IMR-90 (cell line): ENCODE measurements at places on chromosomes 6 and 20.

- peak; percentile 90 for DNase-seq
Observed at GRCh38 chr20:56443654-56444540, 24.5 kb upstream of the RTF2 start.

- DNase-seq: peak; percentile 98
Observed at GRCh38 chr6:82396964-82397751, 33.5 kb downstream of the TPBG start.

DNA sequence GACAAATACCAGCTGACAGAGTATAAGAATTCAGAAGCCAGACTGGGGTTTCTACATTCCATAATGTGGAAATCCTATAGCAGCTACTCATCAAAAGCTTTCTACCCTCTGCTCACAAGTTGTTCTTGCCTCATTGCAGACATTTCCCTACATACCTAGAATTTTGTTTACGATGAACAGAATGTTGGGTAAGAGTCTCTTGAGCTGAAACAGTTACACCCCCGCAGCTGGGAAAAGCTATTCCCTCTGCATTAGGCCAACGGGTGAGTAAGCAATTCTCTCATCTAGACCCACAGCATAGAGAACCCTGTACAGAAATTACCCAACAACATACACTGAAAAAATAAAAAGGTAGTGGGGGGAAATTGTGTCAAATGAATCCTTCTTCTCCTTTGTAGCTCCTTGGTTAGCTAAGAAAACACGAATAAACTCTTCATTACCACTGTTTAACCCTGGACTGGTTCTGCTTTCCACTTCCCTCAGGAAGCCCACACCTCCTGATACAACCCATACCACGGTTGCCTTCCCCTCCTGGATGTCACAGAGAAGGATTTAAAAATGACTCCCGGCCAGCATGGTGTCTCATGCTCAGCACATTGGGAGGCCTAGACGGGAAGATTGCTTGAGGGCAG lies 215.0 kb upstream of the SHLD1 start:
- peak; percentile 98 for DNase-seq

DNA sequence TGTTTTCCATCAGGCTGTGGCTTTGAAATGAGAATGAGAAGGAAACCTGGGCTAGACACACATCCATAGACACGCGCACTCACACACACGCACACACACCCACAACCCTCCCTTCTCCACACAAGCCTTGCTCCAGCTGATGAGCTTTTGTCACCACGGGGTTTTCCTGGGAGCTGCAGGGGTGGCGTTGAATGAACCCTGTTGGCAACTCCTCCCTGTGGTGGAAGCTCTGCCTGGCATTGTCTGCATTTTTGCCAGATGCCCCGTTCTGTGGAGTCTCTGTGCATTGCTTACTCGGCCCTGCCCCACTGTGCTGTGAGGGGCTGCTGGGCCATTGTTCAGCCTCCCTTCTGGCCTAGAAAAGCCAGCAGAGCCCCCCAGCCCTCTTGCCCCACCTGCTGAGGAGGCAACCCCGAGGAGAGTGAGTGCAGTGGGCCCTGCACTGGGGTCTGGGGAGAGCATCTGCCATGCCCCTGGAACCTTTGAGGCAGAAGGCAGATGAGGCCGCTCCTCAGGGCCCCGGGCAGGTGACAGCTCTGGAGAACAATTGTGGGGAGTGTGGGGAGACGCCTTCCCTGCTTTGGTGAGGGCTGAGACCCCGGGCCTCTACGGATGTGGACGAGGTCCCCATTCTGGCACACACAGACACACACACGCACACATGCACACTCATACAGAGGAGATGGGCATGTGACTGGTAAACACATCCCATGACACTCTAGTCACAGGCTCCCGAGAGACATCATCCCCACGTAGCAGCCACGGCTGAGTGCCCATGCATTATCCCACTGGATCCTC lies 9.9 kb downstream of the ADIG start:
- no peak for DNase-seq

DNA sequence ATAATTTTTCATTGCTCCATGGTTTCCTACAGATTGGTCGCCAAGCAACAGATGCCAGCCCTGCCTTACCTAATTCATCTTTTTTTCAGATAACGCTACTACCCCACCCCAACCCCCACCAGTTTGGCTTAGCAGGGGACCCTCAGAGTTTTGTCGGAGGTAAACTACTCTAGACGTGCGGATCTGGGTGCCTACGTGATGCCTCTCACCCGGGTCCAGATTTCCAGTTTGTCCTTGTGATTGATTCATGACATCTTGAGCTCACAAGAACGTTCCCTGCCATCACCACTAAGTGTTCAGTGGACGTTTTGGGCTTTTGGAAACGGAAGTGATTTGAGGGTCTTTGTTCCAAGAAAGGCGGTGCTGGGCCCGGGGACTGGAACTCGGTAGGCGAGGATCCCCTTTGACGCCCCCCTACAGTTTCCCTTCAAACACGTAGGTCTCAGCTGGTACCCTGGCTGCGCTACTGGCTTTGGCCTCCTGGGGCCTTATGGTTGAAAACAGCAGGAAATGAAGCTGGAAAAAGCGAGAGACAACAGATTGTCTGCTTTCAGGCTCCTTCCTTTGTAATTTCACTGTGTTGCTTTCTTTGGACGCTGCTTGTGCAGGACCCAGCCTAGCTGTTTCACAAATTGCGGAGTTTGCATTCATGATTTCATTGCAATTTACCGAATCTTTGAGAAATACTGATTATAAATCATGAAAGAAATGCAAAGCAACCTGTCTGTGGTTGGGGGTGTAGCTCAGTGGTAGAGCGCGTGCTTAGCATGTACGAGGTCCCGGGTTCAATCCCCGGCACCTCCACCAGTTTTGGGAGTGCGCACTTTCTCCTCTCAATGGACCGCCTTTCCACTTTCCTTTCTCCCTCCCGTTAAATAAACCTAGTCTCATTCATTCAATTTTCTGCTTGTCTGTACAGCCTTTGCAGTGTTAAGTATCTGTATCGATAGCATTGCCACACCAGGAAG lies 81.0 kb downstream of the GPX5 start:
- peak; percentile 72 for DNase-seq

GRCh38 chr6:15823838-15824414 lies 161.1 kb upstream of the DTNBP1 start:
- no peak for DNase-seq

- peak; percentile 11 for DNase-seq
Observed at GRCh38 chr6:71287038-71287437, 1.6 kb upstream of the OGFRL1 start.

- peak; percentile 88 for DNase-seq
Observed at GRCh38 chr6:26022132-26022472, 59.5 kb downstream of the TRIM38 start.

GRCh38 chr6:6660339-6661045 lies 72.0 kb downstream of the LY86 start:
- no peak for DNase-seq

- no peak for DNase-seq
Observed at GRCh38 chr20:38055294-38055693, 21.7 kb downstream of the RPRD1B start.

GRCh38 chr6:14720411-14721102 lies 525.3 kb upstream of the JARID2 start:
- no peak for DNase-seq

GRCh38 chr6:106324726-106325335 lies 729 bp downstream of the ATG5 start:
- DNase-seq: peak; percentile 6

- peak; percentile 16 for DNase-seq
Observed at GRCh38 chr20:62155428-62156253, 12.1 kb downstream of the SS18L1 start.

- DNase-seq: no peak
Observed at GRCh38 chr6:21159465-21159864, 434.1 kb upstream of the SOX4 start.

DNA sequence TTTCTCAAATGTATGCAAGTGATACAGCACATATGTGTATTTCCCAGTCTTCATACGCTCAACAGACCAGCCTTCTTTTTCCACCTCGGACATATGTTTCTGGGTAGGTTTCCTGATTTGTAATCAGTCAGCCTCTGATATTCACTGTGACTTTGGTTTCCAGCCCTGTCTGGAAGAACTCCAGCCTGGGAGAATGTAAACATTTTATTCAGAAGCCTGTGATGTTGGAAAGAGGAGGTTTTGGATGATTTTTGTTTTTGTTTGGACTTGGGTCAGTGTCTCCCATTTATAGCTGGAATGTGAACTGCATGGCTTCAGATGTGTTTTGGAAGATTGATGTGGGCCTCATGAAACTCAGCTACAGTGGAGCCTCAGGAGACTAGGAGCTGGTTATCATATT lies 172.2 kb upstream of the CENPW start:
- peak; percentile 38 for DNase-seq

DNA sequence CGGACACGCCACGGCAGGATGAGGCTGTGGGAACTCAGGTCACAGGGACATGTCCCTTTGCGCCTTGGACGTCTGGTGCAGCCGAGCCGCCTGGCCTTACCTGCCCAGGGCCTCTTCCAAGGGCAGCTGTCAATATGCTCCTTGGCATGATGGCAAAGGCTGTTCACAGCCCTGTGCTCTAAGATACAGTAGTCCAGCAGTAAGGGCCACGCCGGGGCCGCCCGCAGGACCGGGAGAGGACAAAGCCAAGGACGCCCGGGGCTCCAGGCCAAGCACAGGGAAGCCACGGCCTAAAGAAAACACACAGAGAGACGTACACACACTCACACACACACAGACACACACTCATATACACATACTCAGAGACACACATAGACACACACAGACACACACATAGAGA lies 13.0 kb downstream of the FOXF2 start:
- DNase-seq: no peak

- DNase-seq: peak; percentile 72
Observed at GRCh38 chr6:53165293-53165692, 16.7 kb upstream of the GCM1 start.

GRCh38 chr20:8421981-8422380 lies 289.9 kb downstream of the PLCB1 start:
- DNase-seq: peak; percentile 51

GRCh38 chr6:144195671-144196270 lies 45.5 kb downstream of the STX11 start:
- peak; percentile 62 for DNase-seq

DNA sequence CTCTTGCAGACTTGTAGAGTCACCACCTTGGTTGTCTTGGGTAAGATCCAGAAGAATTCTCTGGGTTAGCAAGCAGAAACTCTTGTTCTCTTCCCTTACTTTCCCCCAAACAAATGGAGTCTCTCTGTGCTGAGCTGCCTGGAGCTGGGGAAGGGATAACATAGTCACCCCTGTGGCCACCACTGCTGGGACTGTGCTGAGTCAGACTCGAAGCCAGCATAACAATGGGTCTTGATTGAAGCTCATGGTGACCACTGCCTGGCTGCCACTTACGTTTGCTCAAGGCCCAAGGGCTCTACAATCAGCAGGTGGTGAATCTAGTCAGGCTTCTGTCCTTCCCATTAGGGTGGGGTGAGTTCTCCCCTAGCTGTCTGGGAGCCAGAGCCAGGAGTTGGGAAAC lies 15.4 kb upstream of the ERVFRD-1 start:
- DNase-seq: peak; percentile 23

GRCh38 chr6:133683606-133684005 lies 205.3 kb upstream of the TCF21 start:
- DNase-seq: no peak

- no peak for DNase-seq
Observed at GRCh38 chr6:36501686-36502085, 45.6 kb downstream of the STK38 start.

GRCh38 chr6:159969921-159970320 lies 1.0 kb downstream of the IGF2R start:
- DNase-seq: peak; percentile 84

DNA sequence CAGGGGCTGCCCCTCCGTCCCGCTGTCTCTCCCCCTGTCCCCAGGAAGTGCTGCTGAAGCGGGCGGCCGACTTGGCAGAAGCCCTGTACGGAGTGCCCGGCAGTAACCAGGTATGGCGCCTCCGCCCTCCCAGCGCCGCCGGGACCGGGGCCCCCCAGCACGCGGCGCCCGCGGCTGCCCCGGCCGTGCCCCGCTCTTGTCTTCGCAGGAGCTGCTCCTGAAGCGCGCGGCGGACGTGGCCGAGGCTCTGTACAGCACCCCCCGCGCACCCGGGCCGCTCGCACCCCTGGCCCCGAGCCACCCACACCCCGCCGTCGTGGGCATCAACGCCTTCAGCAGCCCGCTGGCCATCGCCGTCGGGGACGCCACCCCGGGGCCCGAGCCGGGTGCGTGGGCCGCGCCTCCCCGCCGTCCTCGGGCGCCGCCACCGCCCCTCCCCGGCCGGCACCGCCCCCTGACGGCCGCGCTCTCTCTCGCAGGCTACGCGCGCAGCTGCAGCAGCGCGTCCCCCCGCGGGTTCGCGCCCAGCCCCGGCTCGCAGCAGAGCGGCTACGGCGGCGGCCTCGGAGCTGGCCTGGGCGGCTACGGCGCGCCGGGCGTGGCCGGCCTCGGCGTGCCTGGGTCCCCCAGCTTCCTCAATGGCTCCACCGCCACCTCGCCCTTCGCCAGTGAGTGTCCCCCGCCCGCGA lies 48.4 kb downstream of the CPXM1 start:
- no peak for DNase-seq

- DNase-seq: no peak
Observed at GRCh38 chr6:40597301-40597700, 10.1 kb upstream of the LRFN2 start.
